Fibroblast of skin of right biceps (primary cell): ENCODE measurements at places on chromosomes 3 and 15.

- DNase-seq: no peak
These were observed 11.3 kb upstream of the NMNAT3 start for GRCh38 chr3:139689122-139689521.

DNA sequence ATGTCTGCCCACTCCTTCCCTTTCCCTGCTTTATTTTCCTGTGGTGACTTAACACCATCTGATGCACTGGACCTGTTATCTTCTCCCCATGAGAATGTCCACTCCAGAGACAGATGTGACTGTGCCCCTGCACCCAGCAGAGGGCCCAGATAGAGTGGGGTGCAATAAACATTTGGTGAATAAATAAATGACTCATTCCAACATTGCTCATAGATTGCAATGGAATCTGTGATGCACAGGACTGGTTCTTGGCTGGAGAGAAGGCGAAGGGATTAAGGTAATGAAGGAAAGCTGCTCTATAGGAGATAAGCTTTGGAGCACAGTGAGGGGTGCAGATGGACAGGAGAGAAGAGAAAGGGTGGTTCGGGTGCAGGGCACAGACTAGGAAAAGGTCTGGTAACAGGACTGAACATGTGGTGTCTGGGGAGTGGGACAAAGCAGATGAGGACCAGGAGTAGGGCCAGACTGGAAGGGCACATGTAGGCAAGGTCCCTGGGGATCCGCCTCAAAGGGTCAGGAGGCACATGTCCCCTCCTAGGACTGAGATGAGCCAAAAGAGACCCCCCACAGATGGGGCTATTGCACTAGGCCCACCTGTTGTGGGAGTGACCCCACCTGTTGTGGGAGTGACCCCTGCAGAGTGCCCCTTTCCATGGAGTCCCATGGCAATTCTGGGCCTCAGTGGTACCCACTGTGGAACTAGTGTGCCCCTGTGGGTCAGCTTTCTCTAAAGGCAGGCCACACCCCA is 17.5 kb upstream of the POC1A start:
- peak; percentile 26 for DNase-seq

DNA sequence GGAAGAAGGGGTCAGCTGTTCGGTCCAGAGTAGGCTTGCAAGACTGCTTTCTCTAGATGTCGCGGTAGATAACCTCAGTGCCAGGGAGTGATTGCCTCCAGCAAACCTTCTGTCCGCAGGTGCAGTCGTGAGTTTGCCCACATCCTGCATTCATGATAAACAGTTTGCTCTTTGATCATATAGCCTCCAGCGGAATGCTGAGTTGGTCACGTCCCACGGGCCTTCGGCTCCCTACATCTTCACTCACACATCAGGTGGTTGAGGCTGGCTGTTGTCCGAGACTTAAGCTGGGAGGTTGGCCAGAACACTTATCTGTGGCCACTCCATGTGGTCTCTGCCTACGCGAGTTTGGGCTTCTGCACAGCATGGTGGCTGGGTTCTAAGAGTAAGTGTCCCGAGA is 62.1 kb upstream of the NR2C2 start:
- no peak for DNase-seq

- DNase-seq: peak; percentile 95
These were observed 36.5 kb upstream of the SPTBN5 start for GRCh38 chr15:41930221-41930866.

DNA sequence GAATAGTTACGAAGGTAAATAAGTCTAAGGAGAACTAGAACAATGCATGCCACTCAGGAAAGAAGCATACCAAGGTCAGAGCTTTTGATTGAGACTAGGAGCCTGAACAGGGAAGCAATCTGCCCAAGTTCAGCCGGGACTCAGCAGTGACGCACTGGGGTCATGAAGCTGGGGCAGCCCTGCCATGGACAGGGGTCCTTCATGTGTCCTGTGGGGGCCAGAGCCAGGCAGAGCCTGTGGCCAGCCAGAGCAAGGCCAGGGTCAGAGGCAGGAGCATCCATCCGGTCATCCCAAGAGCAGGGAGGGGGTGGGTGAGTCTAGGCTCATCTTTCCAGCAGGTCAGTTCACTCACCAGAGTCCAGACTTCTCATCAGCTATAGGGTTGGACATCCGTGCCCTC is 47.9 kb downstream of the FGD5 start:
- DNase-seq: no peak

GRCh38 chr3:48565186-48565585 is 1.6 kb upstream of the UCN2 start:
- DNase-seq: no peak

DNA sequence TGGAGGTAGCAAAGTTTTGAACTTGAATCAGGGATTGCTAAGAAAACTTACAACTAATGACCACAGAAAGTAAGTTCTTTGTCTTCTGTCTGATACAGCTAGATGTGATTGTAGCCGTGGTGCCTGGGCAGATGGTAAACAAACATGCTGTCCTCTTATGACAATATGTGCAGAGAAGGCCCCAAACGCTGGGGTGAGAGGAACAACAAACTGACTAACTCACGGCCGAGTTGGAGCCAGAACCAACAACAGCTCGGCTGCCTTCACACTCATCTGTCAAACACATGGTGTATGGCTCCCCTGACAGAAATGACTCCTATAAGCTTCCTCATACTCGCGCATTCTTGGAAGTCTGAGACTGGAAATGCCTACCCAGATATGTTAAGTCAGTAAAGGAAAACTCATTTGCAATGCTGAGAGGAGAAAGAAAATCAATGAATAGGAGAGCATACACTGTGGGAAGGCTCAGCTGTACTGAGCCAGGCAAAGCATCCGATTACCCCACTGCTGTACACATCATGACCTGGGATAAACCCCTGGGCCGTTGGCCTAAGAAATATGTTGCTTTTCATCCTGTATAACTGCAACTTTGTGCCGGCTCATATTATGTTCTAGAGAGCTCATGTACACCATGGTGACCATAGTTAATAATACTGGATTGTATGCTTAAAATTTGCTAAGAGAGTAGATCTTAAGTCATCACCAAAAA is 5.7 kb downstream of the THBS1 start:
- DNase-seq: peak; percentile 84

- no peak for DNase-seq
These were observed 8.7 kb downstream of the CD86 start for GRCh38 chr3:122063908-122064307.

- no peak for DNase-seq
These were observed 26.5 kb downstream of the KNG1 start for GRCh38 chr3:186743666-186744065.

- no peak for DNase-seq
These were observed 95.7 kb downstream of the ROBO1 start for GRCh38 chr3:79672075-79672474.

- DNase-seq: no peak
These were observed 79.5 kb downstream of the DPH6 start for GRCh38 chr15:35466476-35466875.

- peak; percentile 38 for DNase-seq
These were observed 8.4 kb downstream of the MYO1E start for GRCh38 chr15:59364248-59364647.

- DNase-seq: peak; percentile 41
These were observed 72.0 kb upstream of the KLF13 start for GRCh38 chr15:31254431-31255175.

DNA sequence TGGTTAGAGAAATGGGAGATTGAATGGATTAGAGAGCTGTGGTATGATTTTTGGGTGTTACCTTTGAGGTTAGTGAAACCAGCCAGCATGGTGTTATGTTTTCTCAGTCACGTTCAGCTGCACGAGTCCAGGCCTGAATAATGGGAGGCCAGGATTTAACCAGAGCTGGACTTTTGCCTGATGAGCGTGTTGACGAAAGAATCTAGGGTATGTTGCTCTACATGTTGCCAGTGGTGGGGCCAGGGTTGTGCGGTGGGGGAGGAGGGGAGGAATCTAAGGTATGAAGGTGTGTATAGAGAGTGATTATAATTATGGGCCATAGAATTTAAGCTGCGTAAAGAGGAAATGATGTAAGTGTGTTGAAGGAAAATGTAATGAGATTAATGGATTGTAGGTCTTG is 22.8 kb downstream of the MINDY2 start:
- peak; percentile 58 for DNase-seq

GRCh38 chr3:148178503-148178902 is 519.2 kb upstream of the AGTR1 start:
- DNase-seq: no peak

GRCh38 chr15:82950295-82950694 is 2.2 kb downstream of the HOMER2 start:
- no peak for DNase-seq

- no peak for DNase-seq
These were observed 53.4 kb upstream of the POMGNT2 start for GRCh38 chr3:43159131-43159875.

DNA sequence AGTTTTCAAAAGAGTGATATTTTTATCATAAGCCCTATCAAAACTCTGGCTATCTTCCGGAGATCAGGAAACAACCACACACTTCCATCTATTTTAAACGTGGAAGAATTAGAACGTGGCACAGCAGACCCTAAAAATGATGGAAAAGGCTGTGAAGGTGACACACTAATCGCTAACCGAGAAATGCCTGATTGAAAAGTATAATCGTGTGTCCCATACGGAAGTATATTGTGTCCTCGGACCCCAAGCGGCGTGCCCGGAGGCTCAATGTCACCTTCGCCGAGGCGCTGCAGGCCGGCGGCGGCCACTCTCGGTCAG is 642 bp downstream of the COX5A start:
- no peak for DNase-seq
